GM23248 (cell line): ENCODE measurements at places on chromosomes 4 and X.
A peak's percentile ranks its signal among the peaks of the same experiment; 100 is the strongest.

DNA sequence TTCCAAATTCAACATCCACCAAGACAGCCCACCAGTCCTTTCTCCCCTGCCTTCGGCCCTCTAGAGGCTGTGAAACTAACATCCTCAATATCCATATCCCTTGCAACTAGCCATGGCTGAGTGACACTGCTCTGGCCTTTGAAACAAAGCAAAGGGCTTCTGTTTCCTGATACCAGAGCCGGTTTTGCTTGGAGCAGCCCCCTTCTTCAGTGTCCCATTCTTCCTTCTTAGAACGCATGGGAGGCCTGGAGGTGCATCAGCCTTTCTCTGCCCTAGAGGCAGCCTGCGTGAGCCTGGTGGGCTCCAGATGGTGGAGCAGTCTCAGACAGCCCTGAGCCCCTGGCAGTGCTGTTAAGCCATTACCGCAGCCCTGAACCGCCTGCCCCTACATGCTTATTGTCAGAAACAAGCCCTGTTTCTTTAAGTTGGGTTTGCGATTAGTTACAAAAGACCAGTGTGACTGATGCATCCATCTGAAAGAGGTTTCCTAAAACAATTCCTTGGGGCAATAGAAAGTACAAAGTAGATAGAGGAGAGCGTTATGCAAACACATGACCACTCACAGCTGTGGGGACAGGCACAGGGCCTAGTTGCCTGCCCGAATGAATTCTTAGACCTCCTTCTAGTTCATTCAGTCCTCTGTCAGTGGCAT, 74.1 kb downstream of the EVC start:
- no peak for DNase-seq

DNA sequence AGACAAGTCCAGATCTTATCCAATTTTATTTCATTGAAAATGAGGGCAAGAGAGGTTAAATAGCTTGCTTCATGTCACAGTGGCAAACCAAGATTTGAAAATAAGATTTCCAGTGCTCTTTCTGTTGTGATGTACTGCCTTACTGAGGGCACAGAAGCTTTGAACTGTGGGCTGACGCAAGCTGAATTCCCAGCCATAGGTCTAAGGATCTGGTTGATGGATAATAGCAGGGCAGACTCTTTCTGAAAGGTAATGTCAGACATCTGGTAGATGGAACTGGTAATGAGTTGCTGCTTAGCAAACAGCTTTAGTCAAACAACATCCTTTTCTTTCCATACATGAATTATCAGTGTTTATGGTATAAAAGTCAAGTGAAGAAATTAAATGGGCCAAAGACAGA, 193.9 kb upstream of the RASGEF1B start:
- no peak for DNase-seq

GRCh38 chr4:13534344-13535063, 9.8 kb downstream of the NKX3-2 start:
- DNase-seq = no peak

GRCh38 chr4:80187677-80188076, 9.6 kb upstream of the PRDM8 start:
- DNase-seq = no peak

GRCh38 chr4:40292313-40292759, 42.8 kb upstream of the CHRNA9 start:
- peak; percentile 35 for DNase-seq

- DNase-seq = no peak
These were observed 96.1 kb downstream of the ARHGAP24 start for GRCh38 chr4:85571008-85571407.

- DNase-seq = peak; percentile 48
These were observed 46.5 kb downstream of the NEIL3 start for GRCh38 chr4:177356206-177356605.

DNA sequence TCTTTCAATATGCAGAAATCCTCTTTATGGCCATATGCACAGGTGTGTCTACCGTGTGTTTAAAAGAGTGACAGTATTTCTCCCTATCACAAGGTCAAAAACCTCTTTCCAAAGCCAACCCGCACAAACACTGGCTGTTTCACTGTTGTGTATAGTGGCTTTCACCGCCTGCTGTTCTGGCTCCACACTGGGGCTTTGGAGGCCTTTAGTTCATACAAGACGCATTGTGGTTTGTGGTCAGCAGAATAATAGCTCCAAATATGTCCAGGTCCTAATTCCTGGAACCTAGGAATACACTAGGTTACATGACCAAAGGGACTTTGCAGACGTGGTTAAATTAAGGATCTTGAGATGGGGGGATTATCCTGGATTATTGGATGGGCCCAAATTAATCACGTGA, 40.7 kb upstream of the FAM9A start:
- no peak for DNase-seq

GRCh38 chrX:58025979-58026378, 115.7 kb upstream of the ZXDA start:
- peak; percentile 47 for DNase-seq

GRCh38 chrX:106894978-106895452, 8.1 kb downstream of the RIPPLY1 start:
- DNase-seq = peak; percentile 89

- DNase-seq = no peak
These were observed 34.6 kb upstream of the SLC9A7 start for GRCh38 chrX:46793386-46794143.

DNA sequence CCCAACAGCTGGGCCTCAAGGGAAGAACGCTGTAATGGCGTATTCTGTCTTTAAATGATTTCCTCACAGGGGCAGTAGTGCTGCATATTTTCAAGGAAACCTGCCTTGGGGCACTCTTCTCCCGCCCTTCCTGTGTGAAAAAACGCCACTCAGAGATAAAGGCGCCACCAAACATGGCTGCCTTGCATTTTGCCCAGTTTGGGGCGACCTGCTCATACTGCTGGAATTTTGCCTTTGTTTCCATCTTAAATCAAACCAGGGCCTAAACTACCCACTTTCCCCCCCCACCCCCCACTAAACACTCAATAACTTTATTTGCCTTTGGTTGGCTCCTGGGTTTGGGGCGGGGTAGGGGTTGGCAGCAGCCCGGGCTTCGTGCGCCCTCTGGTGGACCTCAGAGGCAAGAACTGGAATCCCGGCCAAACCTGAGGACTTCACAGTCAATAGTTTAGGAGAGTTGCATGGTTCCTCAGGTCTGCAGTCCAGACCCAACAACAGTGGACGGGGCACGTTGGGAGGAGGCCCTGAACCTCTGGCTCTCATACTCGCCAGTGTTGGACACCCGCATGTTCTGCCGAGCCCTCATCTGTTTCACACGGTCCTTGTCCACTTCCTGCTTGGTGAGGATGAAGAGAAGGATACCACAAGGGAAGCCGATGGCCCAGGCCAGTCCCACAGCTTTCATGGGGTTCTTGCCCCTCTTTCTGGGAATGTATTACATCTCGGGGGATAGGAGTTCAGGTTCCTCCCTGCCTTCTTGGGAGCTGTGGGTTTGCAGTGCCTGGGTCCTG, 220.1 kb upstream of the STK26 start:
- DNase-seq = no peak

DNA sequence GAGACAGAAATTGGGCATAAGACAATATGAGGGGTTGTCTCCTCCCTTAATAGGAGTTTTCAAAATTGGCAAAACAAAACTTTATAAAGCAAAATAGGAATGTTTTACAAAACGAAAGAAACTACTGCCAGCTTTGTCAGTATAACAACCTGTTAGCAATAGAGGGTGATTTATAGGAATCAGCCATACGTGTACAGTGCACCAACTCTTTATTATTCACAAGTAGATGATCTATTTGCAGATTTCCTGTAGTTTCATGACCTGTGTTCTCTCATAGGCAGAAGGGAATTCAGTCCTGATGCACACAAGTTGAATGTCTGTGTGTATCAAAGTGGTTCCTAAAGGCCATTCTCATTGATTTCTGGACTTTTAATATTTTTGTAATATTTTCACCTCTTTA, 116.3 kb downstream of the MFAP3L start:
- no peak for DNase-seq

GRCh38 chr4:168063031-168063430, 29.3 kb upstream of the ANXA10 start:
- no peak for DNase-seq

GRCh38 chr4:94559351-94559806, 107.6 kb downstream of the PDLIM5 start:
- peak; percentile 61 for DNase-seq

GRCh38 chrX:95760356-95760755, 924.3 kb upstream of the DIAPH2 start:
- DNase-seq = no peak

GRCh38 chrX:49166914-49167739, 4.6 kb downstream of the MAGIX start:
- DNase-seq = peak; percentile 76

GRCh38 chrX:17750436-17750835, 13.1 kb downstream of the SCML1 start:
- peak; percentile 8 for DNase-seq

DNA sequence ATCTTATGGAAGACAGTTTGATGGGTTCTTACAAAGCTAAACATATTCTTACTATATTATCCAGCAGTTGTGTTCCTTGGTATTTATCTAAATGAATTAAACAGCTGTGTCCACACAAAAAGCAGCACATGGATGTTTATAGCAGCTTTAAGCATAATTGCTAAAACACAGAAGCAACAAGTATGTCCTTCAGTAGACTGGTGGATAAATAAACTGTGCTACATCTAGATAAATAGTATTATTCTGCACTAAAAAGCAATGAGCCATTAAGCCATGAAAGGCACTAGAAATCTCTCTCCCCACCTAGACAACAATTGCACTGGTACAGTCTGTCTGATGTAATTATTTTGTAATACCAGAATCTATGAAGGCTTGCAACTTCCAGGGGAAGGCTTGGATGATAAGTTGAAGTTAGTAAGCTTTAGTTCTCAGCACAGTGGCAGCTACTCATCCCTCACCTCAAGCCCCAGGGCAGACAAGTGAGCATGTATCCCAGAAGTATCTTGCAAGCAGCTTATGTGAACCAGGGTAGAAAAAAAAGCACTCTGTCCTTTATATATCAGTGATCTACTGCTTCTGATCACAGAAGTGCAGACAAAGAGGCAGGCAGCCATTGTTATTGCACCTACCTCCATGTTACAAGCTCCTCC, 36.9 kb downstream of the WDR17 start:
- DNase-seq = no peak

DNA sequence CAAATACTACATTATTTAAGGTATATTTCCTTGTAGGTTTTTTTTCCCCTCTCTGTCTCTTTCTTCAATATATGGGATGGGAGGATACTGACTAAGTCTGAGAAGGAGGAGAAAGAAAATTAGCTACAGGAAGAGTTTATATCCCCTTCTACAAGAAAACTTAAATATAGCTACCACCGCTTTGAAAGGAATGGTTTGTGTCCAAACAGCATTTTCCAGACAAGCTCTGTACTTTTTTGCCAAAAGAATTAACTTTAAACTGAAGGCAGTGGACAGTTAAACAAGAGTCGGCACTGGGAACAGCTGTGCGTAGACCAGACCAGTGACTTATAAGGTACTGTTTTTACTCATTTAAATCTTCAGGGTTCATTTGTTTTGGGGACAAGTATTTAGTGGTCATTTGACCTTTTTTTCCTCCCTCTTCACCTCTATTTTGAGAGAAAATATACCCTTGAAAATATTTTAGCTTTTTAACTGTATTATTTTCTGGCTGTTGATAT, 303.7 kb downstream of the ARHGAP24 start:
- DNase-seq = peak; percentile 67

GRCh38 chrX:103214870-103215424, at the start of gene BEX4:
Gene BEX4 (plus strand): TSS chrX:103215108. CDS start chrX:103216154, 1,046 bp downstream.
- DNase-seq = peak; percentile 71

GRCh38 chrX:132758759-132759158, 199.7 kb downstream of the HS6ST2 start:
- no peak for DNase-seq

DNA sequence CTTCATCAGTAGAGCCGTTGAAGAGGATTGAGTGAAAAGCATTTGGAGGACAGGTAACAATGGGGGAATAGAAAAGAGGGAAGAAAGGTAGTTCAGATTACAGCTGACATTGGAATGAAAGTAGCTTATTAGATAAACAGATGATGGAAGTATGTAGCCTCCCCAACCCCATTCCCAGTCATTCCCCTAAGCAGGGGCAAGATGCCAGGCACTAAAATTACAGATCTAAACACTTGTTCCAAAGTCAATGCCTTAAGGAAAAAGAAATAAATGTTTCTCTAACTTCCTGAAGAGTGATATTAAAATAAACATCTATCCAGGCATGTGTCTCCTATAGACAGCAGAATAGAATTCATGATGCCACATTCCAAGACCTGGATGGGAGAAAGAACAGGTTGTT, 350.8 kb downstream of the PDGFC start:
- DNase-seq = no peak

GRCh38 chr4:82761229-82761628, 37.4 kb downstream of the SCD5 start:
- DNase-seq = peak; percentile 37

DNA sequence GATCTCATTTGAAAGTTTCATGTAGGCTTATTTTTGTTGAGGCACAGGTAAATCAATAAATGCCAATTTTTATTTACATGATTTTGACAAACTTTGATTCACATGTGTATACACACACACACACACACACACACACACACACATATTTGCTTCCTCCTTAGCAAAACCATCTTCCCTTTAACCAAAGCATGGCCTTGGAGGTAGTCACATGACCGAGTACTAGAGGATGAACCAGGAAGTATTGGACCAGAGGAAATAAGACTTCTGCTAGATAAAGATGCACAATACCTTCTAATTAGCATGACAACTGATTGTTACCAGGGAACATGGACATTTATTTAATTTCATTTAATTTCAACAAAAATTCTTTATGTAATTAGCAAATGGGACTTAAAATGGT, 23.4 kb upstream of the CFAP299 start:
- DNase-seq = no peak

GRCh38 chrX:37844622-37845021, 2.7 kb downstream of the DYNLT3 start:
- DNase-seq = no peak

GRCh38 chrX:149898554-149898953, 17.6 kb downstream of the MAGEA8 start:
- DNase-seq = no peak

- DNase-seq = no peak
These were observed 35.5 kb upstream of the GPC3 start for GRCh38 chrX:134020910-134021309.
